ENCODE measurements at places on chromosomes 6 and 20.

GRCh38 chr6:137191236-137191635, 17.8 kb upstream of the IL22RA2 start:
- no peak for DNase-seq

- no peak for DNase-seq
Observed at GRCh38 chr6:32046450-32047083, 8.4 kb downstream of the CYP21A2 start.

- no peak for DNase-seq
Observed at GRCh38 chr6:92050216-92050615, 1369.1 kb downstream of the EPHA7 start.

- DNase-seq, result peak; percentile 5
Observed at GRCh38 chr6:129860908-129861665, at the start of gene TMEM244. Gene TMEM244 (minus strand): TSS chr6:129861315. CDS start chr6:129861188, 127 bp downstream.

DNA sequence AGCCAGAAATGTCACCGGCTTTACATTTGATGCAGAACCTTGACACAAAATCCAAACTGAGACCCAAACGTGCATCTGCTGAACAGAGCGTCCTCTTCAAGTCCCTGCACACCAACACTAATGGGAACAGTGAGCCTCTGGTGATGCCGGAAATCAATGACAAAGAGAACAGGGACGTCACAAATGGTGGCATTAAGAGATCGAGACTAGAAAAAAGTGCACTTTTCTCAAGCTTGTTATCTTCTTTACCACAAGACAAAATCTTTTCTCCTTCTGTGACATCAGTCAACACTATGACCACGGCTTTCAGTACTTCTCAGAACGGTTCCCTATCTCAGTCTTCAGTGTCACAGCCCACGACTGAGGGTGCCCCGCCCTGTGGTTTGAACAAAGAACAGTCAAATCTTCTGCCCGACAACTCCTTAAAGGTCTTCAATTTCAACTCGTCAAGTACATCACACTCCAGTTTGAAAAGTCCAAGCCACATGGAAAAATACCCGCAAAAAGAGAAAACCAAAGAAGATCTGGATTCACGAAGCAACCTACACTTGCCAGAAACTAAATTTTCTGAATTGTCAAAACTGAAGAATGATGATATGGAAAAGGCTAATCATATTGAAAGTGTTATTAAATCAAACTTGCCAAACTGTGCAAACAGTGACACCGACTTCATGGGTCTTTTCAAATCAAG, 108.4 kb downstream of the RTN4IP1 start:
- peak; percentile 88 for DNase-seq

DNA sequence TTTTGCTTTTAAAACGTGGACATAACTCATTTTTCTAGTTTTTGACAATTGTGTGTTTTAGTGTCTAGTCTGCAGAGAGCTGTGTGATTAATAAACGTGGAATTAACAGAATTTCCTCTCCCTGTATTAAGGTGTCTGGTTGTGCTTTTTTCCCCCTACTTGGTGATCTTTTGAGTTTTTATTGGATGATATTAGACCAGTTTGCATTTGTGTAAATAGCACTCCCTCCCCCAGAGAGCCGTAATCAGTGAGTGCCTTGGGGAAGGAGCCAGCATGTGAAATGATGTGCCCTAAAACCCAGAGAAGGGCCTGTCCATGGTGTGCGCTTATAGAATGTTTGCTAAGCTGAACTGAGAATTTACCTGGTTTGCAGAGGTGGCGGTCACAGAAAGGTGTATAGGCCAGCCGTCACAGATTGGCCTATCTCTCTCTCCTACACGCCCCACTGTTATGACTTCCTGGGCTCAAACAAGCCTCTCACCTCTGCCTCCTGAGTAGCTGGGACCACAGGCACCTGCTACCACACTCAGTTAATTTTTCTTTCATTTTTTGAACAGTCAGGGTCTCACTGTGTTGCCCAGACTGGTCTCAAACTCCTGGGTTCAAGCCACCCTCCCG, 42.4 kb downstream of the ALDH5A1 start:
- DNase-seq, result no peak

- DNase-seq, result no peak
Observed at GRCh38 chr20:31989030-31989645, 21.1 kb upstream of the CCM2L start.

DNA sequence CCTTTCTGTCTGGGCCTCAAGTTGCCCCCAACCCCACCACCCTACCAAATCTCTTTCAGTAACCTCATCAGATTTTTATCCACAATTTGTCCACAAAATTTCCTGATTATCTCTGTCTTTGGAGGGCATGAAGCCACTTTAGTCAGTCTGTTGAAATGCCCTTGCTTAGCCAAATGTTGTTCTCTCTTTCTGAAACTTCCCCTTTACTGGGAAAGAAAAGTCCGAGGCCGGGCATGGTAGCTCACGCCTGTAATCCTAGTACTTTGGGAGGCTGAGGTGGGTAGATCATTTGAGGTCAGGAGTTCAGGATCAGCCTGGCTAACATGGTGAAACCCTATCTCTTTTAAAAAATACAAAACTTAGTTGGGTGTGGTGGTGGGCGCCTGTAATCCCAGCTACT, 33.8 kb downstream of the TOMM6 start:
- DNase-seq, result no peak

DNA sequence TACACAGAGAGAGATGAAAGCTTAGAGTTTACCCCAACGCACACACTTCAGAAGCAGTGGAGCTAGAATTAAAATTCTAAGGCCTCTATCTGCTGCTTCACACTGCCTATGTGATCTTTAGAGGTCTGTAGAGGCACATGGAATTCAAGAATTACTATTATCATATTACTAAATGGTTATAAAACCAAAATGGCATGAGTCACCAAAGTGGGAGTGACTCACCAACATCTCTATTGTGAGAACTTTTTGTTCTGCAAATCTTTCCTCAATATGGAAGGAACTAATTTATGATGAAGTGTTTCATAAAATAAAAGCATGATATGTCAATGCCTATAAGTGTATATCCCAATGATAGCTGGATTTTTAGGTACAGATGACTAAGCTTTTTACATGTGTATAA, 28.5 kb upstream of the TMEM244 start:
- peak; percentile 35 for DNase-seq

GRCh38 chr20:48165401-48165685, 380.1 kb upstream of the SULF2 start:
- DNase-seq, result no peak

DNA sequence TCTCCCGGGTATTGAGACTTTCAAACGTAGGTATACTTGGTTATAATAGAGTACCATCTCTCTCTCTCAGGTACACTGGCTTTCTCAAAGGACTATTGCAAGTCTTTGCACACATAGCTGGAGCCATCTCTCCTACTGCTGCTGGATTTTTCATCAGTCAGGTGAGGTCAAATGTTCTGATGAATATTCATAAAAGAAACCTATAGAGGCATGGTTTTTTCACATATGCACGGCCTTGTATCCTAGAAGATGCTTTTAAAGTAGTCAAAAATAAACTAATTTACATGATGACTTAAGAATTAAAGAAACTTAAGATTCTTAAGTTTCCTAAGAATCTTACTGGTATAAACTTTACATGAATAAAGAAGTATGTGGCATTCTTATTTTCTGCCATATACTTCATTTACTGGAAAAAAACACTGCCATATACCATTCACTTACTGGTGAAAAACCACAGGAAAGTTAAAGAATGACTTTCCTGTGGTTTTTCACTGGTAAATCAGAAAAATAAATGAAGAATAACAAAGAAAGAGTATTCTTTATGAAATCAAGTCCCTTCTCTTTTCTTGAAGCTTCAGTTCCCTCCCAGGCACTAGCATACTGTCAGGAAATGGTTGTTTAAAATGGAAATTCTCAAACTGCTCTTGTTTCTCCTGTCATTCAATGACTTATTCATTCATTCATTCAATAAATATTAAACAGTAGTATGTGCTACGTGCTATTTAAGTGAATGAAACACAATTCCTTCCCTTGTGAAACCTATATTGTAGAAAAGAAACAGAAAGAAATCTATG, 23.5 kb downstream of the SLC17A4 start:
- DNase-seq, result no peak

DNA sequence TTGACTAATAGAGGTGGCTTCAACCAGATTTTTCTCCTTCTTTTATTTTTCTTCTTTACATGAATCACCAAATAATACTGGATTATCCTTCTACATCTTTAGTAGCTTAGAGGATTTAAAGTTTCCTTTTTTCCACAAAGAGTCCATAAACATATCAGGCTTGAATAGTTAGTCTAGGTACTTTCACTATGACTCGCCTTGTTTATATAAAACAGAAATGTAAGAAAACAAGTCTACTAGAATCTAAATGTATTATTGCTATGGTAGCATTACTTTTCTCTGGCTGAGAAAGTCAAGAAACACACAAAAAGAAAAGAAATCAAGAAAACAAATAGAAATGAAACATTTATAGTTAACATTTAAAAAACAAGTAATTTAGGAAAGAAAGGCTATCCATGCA, 215.2 kb downstream of the PTPRK start:
- DNase-seq, result no peak

DNA sequence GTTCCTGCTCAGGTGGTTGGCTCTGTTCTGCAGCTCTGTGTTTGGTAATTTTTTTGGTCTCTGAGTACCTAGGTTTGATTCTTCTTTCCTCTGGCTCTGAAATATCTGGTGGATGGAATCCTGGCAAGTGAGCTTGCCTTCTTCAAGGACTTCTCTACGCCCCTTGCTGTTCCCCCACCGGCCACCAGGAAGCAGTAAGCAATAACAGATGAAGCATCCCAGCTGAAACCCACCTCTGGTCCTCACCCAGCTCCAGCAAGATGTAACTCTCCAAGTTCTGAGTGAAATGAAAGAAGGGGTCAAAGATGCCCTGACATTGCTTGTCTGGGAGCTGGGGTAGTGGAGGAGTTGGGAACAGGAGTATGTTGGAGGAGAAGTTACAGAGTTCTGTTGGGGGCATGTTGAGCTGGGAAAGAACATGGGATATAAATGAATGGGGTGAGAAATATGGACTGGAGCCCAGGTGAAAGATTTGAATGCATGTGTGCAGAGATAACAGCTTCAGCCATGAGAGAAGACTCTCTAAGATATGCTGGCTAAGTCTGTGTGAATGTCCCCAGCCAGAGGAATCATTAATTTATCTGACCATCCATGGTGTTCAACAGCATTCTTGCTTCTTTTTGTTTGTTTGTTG, 51.3 kb upstream of the GLP1R start:
- DNase-seq, result peak; percentile 54

- DNase-seq, result no peak
Observed at GRCh38 chr20:5770231-5770986, 20.2 kb downstream of the SHLD1 start.

- DNase-seq, result no peak
Observed at GRCh38 chr6:148225871-148226270, 116.8 kb upstream of the SASH1 start.

GRCh38 chr6:45895569-45895968, 120.1 kb downstream of the CLIC5 start:
- DNase-seq, result no peak

GRCh38 chr6:146544616-146545182, 1.1 kb downstream of the RAB32 start:
- no peak for DNase-seq

GRCh38 chr6:152386131-152386530, 251.0 kb downstream of the SYNE1 start:
- DNase-seq, result no peak

GRCh38 chr20:25223179-25223661, 24.7 kb upstream of the PYGB start:
- DNase-seq, result peak; percentile 66

DNA sequence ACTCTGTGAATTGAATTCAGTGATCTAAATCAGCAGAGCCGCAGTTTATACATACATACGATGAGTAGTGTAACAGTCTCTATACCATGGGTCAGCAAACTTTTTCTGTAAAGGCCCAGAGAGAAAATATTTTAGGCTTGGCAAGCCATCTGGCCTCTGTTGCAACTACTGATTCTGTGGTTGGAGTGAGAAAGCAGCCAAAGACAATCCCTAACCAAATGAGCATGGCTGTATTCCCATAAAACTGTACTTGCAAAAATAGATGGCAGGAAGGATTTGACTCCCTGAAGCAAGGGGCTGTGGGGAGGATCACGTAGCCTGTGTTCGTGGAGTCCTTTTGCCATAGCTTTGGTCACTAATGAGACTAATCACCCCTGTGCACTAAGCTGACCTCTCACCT, 17.9 kb upstream of the MOCS1 start:
- DNase-seq, result no peak

DNA sequence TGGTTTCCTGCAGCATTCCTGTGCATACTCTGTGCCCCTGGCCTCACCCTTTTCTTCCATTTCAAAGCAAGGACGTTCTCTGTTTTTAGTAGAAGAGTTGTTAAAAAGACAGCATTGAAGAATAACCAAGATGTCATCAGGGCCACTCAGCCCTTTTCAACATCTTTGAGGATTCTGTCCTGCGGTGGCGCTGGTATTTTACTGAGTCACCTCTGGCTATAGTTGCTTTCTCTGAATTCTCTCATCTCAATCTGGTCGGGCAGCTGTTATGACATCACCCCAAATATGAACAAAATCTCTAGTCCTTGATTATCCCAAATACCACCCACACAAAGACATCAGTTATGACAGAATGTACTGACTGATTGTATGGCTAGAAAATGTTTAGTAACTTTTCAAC, 204.2 kb downstream of the GRIK2 start:
- no peak for DNase-seq

DNA sequence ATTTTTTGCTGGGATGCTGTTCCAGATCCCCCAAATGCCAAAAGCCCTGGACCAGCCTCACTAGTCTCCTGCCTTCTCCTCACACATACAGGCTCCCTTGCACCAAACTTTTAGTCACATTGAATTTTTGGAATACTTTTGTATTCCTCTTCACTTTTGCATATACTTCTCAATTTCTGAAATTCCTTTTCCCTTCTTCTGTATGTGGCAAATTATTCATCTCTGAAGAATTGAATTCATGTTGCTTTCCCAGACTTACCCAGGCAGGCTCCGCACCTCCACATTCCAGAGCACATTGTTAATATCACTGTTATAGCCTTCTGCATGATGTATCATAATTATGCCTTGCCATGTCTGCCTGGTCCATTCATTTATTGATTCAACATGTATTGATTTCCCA, 255.3 kb upstream of the POU3F2 start:
- DNase-seq, result no peak

- DNase-seq, result no peak
Observed at GRCh38 chr6:166382500-166382932, 224 bp downstream of the MPC1 start.

- no peak for DNase-seq
Observed at GRCh38 chr20:5395932-5396727, 79.4 kb upstream of the PROKR2 start.

- DNase-seq, result no peak
Observed at GRCh38 chr6:16398587-16398986, 160.2 kb downstream of the GMPR start.

DNA sequence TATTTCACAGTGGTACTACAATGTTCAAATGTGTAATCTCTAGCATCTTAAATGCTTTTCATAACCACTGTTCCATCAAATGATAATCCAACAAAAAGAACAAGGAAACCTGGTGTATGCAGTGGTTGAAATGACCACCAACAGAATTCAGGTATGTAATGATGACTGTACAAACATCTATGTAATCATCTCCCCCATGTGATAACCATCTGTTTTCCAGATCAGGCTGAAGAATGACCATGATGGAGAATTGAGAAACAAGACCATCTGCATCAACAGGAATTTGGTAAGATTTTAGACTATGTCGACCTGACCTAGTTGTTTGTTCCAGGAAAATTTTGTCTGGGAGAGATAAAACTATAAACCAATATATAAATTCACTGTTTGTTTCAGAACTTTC, 81.3 kb upstream of the ASCC3 start:
- DNase-seq, result no peak

GRCh38 chr6:135537741-135538301, 40.3 kb upstream of the AHI1 start:
- DNase-seq, result peak; percentile 61

GRCh38 chr6:150070236-150070818, 1.4 kb upstream of the ULBP3 start:
- no peak for DNase-seq

GRCh38 chr6:29723262-29723665, at the start of gene HLA-F:
Gene HLA-F (plus strand): TSS chr6:29723434. CDS start chr6:29723464, 30 bp downstream.
- peak; percentile 86 for DNase-seq

Data from stimulated activated CD4-positive, alpha-beta T cell treated with anti-CD3 and anti-CD28 coated beads, Interleukin-15, amount 100 ng/mL, for 24 hours (primary cell).